ENCODE measurements at places on chromosomes 2 and 18.

GRCh38 chr18:4282954-4283353, 172.2 kb downstream of the DLGAP1 start:
- DNase-seq, result no peak

- DNase-seq, result no peak
Observed at GRCh38 chr2:161418715-161419637, 2.9 kb downstream of the TBR1 start.

GRCh38 chr2:46535360-46535759, 56.0 kb downstream of the TMEM247 start:
- no peak for DNase-seq

- no peak for DNase-seq
Observed at GRCh38 chr2:15050483-15050882, 418.0 kb downstream of the LRATD1 start.

DNA sequence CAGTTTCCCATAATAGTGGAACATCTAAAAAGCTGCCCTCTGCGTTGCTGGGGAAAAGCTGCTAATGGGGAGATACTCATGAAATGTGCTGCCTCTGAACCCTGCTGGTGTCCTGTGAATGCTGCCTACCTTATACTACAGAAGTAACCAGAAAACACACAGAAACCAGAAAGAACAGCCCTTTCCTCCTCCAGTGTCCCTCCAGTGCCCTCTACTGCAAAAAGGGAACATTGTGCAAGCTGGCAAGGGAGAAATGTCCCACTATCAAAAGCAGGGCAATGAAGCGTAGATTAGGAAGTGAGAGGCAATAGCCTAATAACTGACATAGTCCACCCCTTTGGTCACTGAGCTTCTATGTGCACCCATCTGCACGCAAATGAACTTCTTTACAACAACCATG, 162.7 kb upstream of the ETAA1 start:
- no peak for DNase-seq

DNA sequence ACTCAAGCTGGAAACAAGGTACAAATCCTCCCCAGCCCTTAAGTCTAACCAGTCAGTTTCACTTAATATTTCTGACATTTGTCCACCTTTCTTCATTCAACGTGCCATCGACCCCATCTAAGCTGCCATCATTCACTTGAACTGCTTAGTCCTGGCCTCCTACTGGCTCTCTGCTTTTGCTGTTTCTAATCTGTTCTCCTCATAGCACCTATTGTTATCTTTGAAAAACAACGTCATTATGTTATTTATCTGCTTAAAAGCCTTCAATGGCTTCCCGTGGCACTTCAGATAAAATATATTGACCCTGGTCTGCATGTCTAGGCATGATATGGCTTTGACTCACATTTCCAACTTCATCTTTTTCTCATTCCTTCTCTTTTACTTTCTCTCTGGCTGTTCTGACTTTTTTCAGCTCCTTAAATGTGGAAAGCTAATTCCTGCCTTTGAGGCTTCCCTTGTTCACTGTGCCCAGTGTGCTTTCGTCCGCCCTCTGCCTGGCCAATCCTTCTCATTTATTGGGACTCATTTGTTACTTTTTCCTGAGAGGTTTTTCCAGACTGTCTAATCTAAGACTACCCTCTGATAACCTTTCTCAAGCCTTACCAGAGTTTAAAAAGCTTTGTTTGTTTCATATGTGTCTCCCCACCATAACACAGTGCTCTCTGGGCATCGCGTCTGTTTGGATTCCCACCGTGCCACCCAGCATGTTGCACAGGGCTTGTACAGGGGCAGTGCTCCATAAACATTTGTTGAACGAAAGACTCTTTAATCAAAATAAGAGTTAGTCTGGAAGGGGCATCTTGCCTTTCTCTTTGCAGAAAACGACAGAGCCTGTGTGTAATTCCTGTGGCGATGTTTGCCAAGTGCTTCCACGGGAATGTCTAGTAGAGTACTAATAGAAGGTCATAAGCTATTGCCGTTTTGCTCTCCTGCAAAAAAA, 183.9 kb downstream of the FMNL2 start:
- DNase-seq, result no peak
